Colonic mucosa (tissue), 4 donors: ENCODE measurements at places on chromosomes 7 and 10. TPM values are rescaled to one million over a fixed set of nuclear protein-coding genes. Genes with fewer than 3 reads are reported as not detected.

- no peak for DNase-seq
Observed at GRCh38 chr7:30887464-30887872, 24.2 kb upstream of the AQP1 start.

GRCh38 chr7:156487811-156488533 is 152.6 kb upstream of the RNF32 start:
- no peak for DNase-seq

- DNase-seq, result no peak
Observed at GRCh38 chr7:38086857-38087256, 91.2 kb upstream of the STARD3NL start.

- peak; percentile 81 for DNase-seq
Observed at GRCh38 chr10:69451784-69452251, 553 bp downstream of the TSPAN15 start.

DNA sequence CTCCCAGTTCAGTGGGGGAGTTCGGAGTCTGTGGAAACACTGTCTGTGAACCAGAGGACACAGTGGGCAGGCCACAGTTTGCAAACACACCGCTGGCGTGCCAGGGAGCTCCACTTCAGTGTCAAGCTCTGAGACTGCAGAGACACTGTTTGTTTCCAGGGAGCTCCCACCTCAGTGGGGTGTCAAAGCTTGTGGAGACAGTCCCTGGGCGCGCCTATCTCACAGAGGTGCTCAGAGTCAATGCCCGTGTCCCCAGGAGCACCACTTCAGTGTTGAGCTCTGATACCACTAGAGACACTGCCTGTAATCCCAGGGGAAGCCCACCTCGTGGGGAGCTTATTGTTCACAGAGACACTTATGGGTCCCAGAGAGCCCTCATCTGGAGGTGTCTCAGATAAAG is 4.3 kb downstream of the MYO1G start:
- DNase-seq, result no peak

GRCh38 chr7:129530795-129531391 is 28.6 kb downstream of the SMKR1 start:
- DNase-seq, result no peak

GRCh38 chr7:131061818-131062217 is 265.9 kb upstream of the MKLN1 start:
- DNase-seq, result no peak

DNA sequence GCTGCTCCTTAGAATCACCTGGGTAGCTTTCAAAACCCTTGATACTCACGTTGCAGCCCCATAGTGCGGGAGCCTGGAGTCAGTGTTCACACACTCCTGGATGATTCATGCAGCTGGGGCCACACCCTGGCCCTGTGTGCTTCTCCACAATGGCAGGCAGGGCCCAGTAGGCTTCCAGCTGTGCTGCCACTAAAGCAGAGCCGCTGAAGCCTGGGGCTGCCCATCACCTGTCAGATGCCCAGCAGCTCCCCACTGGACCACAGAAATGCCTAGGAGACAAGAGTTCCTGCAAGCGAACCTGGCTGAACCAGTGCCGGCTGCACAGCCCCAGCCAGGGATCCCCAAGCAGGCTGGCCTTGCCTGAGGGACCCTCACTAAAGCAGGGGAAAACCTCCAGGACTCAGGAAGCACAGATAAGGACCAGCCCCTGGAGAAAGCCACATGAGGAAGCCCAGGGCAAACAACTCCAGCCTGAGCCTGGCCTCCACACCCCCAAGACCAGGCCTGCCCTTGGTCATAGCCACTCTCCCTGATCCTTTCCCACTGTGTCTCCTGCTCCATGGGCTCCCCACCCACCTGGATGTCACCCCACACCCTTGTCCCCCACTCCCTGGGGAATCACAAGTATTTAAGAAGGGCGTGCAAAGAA is 111.9 kb downstream of the GRID1 start:
- DNase-seq, result peak; percentile 12

DNA sequence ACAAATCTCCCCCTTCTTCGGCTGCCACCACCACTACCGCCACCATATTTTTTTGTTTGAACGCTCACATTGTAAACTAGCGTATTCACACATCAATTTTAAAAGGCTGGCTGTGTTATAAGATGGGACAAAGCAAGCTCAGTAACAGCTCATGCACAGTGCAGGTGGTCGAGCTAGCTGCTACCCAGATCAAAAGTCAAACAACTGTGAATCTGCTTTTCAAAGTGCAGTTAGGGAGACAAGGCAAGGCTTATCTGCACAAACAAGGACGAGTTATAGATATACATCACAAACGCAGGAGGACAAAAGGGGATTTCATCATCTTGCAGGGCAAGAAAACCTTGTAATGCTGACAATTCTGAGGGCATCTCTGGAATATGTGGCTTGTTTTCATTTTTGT is 231.6 kb downstream of the VTI1A start:
- no peak for DNase-seq

- DNase-seq, result no peak
Observed at GRCh38 chr10:29249018-29249417, 39.9 kb upstream of the LYZL1 start.

DNA sequence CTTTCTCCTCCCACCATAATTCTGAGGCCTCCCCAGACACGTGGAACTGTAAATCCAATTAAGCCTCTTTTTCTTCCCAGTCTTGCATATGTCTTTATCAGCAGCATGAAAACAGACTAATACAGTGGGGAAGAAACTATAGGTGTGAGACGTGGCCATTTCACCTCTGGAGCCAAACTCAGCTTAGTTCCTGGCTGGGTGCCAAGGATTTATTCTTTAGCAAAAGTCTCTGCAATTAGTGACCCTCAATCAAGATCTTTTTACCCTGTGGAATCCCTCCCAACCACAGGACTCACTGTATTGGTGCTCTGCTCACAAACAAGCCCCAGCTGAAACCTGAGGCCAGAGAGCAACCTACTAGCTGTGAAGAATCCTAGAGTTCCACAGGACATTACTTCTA is 28.1 kb upstream of the SFTPD start:
- no peak for DNase-seq

GRCh38 chr10:109430799-109431198 is 492.5 kb downstream of the XPNPEP1 start:
- DNase-seq, result no peak

- DNase-seq, result no peak
Observed at GRCh38 chr7:141738592-141739013, 445 bp downstream of the SSBP1 start.

Gene SFRP4
- total RNA-seq, result not detected

Gene TCERG1L
- total RNA-seq, result not detected
